Upper lobe of right lung (tissue), 1 donor: ENCODE measurements at places on chromosomes 1 and 21. TPM values are rescaled to one million over a fixed set of nuclear protein-coding genes. Genes with fewer than 3 reads are reported as not detected.

DNA sequence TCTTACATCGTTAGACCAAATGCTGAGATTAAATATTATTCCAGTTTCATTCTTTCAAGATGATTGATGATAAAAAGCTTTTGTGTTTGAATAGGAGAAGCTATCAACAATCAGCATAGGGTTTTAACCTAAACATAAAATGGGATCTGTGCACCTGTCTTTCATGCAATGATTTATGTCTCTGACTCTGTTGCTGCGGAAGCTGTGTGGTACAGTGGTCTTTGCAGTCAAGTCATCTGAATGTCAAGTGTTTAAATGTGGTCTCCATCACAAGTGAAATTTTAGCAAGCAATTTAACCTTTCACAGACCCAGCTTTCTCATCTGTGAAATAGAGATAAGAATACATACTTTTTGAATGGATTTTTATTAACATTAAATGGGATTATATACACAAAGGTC lies 107.2 kb downstream of the PLPPR5 start:
- DNase-seq: no peak

- peak; percentile 60 for DNase-seq
These were observed 8.1 kb upstream of the PLEKHM2 start for GRCh38 chr1:15676010-15676409.

DNA sequence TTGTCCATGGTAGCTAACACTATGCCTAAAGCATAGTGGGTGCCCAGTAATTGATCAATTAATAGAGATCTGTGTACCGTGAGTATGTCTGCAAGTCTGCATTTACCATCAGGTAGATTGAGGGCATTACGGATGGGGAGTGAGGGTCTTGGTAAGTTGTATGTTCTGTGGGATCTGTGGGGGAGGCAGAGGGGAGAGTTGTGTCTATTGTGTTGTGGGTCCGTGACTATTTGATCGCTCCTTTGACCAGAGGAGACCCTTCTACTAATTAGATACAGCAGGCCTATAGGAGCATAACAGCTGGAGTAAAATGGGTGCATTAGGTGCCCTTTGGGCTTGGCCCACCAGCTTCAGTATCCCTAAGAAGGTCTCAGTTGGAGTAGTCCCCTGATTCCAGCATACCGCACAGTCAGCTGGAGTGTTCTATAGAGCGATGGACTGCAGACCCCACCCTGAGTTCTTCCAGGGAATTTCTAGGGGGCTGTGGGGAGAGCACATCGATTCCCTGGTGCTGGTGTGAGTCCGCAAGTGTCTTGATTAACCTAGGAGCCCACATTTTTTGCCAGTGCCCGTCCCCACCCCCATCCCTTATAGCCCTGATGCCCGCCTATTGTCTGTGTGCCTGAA lies 55.9 kb downstream of the RHBG start:
- no peak for DNase-seq

GRCh38 chr1:234683861-234684632 lies 74.1 kb upstream of the IRF2BP2 start:
- DNase-seq: peak; percentile 74

- no peak for DNase-seq
These were observed 42.7 kb downstream of the OLIG1 start for GRCh38 chr21:33112681-33113080.

- peak; percentile 83 for DNase-seq
These were observed 1.9 kb upstream of the GNAI3 start for GRCh38 chr1:109546311-109547109.

DNA sequence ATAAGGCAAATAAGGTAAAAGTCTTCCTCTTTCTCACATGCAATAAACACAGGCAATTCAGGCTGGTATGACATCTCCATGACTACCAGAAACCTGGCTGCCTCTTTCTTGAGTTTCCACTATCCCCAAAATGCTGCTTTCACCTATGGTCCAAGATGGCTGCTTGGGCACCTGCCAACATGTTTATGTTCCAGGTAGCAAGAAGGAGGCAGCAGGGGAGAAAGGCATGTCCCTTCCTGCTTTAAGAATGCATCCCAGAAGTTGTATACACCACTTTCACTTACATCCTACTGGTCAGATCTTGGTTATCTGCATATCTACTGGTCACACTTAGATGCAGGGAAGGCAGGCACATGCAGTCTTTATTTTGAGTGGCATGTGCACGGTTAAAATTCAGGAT lies 19.4 kb upstream of the ACOT11 start:
- DNase-seq: no peak

GRCh38 chr21:42159560-42160110 lies 59.3 kb upstream of the ABCG1 start:
- peak; percentile 47 for DNase-seq

- DNase-seq: no peak
These were observed 46.2 kb downstream of the C1orf198 start for GRCh38 chr1:230822092-230822581.

GRCh38 chr1:222547944-222548671 lies at the start of gene HHIPL2:
Gene HHIPL2 (minus strand): TSS chr1:222548104. CDS start chr1:222548044, 60 bp downstream.
- DNase-seq: no peak

DNA sequence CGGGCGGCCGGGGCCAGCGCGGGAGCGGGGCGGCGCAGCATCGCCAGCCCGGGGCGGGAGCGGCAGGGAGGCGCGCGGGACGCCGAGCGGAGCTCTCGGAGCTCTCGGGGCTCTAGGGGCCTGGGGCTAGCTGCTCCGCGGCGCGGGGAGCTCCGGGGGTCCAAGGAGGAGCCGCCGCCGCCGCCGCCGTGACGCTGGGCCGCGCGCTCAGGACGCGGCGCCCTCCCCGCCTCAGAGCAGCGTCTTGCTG lies 147 bp downstream of the CLSTN1 start:
- DNase-seq: no peak

GJA8 gene
- total RNA-seq: not detected

HCN3 gene
- total RNA-seq: 2.6 TPM

DIP2A gene
- 35.6 TPM for total RNA-seq

CATSPER4 gene
- not detected for total RNA-seq

S100A14 gene
- total RNA-seq: 112 TPM

RHEX gene
- 17.3 TPM for total RNA-seq

GJA9 gene
- total RNA-seq: not detected

PLEKHA6 gene
- 7.1 TPM for total RNA-seq

CDK18 gene
- 31.6 TPM for total RNA-seq

APCS gene
- not detected for total RNA-seq
